Activated T-helper 2 cell treated with anti-CD3 and anti-CD28 coated beads, Interferon-gamma antibody, Interleukin-2, Interleukin-4, amounts not matched to agents 10 μg/mL and 5 μg/mL and 100 μg/mL, durations not matched to agents 14 hours and 24 hours and 36 hours (primary cell): ENCODE measurements at places on chromosomes 11 and 22. TPM values are rescaled to one million over a fixed set of nuclear protein-coding genes. Genes with fewer than 3 reads are reported as not detected.

- no peak overlapping the region for H3K27ac ChIP-seq
- peaks cover 8% of the 10 kb centered on the region for H3K27me3 ChIP-seq
- no peak for DNase-seq
Measured at GRCh38 chr11:36016263-36016662, 72.4 kb downstream of the LDLRAD3 start.

GRCh38 chr11:132024587-132025295, 654.3 kb downstream of the NTM start:
- no peak for DNase-seq
- no peaks in the 10 kb centered on the region for H3K36me3 ChIP-seq
- H3K27me3 ChIP-seq: no peaks in the 10 kb centered on the region
- no peak overlapping the region for H3K27ac ChIP-seq

DNA sequence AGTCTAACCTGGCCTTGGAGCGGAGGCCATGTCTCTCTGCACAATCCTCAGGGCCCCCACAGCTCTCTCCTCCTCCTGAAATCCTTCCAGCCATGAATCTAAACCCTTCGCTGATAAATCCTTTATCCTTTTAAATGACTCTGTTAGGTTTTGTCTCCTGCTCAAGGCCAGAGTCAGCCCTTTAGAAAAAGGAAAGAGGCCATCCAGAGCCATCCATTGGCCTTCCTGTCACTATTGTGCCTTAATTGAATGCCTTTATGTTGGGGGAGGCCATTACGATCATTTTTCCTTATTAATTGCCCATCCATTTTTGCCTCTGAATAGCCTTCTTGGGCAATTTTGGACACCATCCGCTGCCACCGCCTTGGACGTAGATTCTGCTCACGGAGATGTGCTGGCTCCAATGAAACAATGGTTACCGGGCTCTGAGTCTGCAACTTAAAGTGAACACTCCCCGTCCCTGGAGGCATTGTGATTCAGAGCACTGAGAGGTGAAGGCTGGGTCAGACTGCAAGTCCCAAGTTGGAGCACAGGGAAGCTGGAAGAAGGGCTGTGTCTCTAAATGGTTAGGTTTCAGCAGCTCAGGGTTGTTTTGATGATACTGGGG, 213.0 kb upstream of the E2F8 start:
- H3K4me1 ChIP-seq: no peaks in the 10 kb centered on the region
- no peaks in the 10 kb centered on the region for H3K36me3 ChIP-seq
- no peak for DNase-seq
- H3K27me3 ChIP-seq: peaks cover 16% of the 10 kb centered on the region
- H3K27ac ChIP-seq: no peak overlapping the region

GRCh38 chr11:45082744-45083543, 63.5 kb upstream of the PRDM11 start:
- no peak for DNase-seq
- peaks cover 18% of the 10 kb centered on the region for H3K4me1 ChIP-seq
- no peaks in the 10 kb centered on the region for H3K36me3 ChIP-seq
- peaks cover 8% of the 10 kb centered on the region for H3K27me3 ChIP-seq
- no peak overlapping the region for H3K4me3 ChIP-seq
- H3K27ac ChIP-seq: no peak overlapping the region

PGR gene
- not detected in 2 replicates for total RNA-seq

FGF19 gene
- total RNA-seq: not detected in 2 replicates
